Activated T-cell treated with anti-CD3 and anti-CD28 coated beads, Interleukin-2, amount 50 U/mL, for 72 hours (primary cell): ENCODE measurements at places on chromosomes 3 and 15. TPM values are rescaled to one million over a fixed set of nuclear protein-coding genes. Genes with fewer than 3 reads are reported as not detected.

DNA sequence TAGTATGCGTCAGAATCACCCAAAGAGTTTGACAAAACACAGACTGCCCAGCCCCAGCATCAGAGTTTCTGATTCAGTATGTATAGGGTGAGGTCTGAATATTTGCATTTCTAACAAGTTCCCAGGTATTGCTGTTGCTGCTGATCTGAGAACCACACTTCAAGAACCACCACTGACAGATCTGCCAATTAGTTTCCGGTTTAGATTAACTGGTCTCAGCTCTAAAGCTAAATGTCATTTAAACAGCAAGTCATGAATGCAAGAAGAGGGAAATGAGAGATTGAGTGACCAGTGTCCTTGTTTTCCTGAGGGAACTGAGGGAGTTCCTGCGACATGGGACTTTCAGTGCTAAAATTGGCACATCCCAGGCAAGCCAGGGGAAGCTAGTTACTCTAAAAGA is 305.0 kb downstream of the ZNF385D start:
- no peak overlapping the region for H3K27ac ChIP-seq
- DNase-seq: no peak
- H3K36me3 ChIP-seq: no peaks in the 10 kb centered on the region
- H3K27me3 ChIP-seq: no peaks in the 10 kb centered on the region

- no peaks in the 10 kb centered on the region for H3K36me3 ChIP-seq
- H3K4me3 ChIP-seq: no peak overlapping the region
- H3K4me1 ChIP-seq: no peaks in the 10 kb centered on the region
- H3K27ac ChIP-seq: no peak overlapping the region
- no peak for DNase-seq
These were observed 205.5 kb downstream of the MFSD1 start for GRCh38 chr3:159007331-159007730.

GRCh38 chr15:68537097-68537496 is 41.7 kb upstream of the CORO2B start:
- peaks cover 10% of the 10 kb centered on the region for H3K36me3 ChIP-seq
- H3K4me3 ChIP-seq: no peak overlapping the region
- H3K27me3 ChIP-seq: peaks cover 28% of the 10 kb centered on the region
- no peaks in the 10 kb centered on the region for H3K4me1 ChIP-seq
- no peak overlapping the region for H3K27ac ChIP-seq
- DNase-seq: no peak

GRCh38 chr15:88909956-88910831 is 3.0 kb downstream of the MFGE8 start:
- peaks cover 29% of the 10 kb centered on the region for H3K4me1 ChIP-seq
- no peak overlapping the region for H3K27ac ChIP-seq
- H3K4me3 ChIP-seq: no peak overlapping the region
- no peak for DNase-seq

DNA sequence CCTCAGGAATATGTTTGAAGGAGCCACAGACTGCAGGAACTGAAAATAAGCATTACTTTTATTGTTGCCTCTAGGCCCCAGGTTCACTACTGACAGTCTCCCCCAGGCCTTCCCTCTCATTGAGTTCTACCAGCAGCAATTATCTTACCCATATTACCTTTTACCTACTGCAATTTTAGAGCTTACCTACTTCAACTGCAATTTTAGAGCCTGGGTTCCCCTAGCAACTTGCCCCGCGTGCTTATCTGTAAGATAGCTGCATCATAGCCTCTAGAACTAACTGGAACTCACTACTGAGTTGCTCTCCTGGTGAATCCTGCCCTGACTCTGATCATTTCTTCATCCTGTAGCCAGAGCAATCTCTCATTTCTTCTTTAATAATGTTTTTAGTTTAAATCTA is 29.2 kb upstream of the WWTR1 start:
- H3K36me3 ChIP-seq: no peaks in the 10 kb centered on the region
- H3K27me3 ChIP-seq: peaks cover 38% of the 10 kb centered on the region
- no peak for DNase-seq
- H3K27ac ChIP-seq: no peak overlapping the region

KBTBD8 gene
- 20.4 TPM for total RNA-seq

RASL12 gene
- total RNA-seq: not detected

NGRN gene
- 38.9 TPM for total RNA-seq
